Stimulated activated CD8-positive, alpha-beta memory T cell treated with anti-CD3 and anti-CD28 coated beads, Interleukin-4, amount 100 ng/mL, for 4 hours (primary cell): ENCODE measurements at places on chromosomes 4 and X.

GRCh38 chr4:51866835-51867234 lies 23.9 kb downstream of the DCUN1D4 start:
- no peak for DNase-seq

DNA sequence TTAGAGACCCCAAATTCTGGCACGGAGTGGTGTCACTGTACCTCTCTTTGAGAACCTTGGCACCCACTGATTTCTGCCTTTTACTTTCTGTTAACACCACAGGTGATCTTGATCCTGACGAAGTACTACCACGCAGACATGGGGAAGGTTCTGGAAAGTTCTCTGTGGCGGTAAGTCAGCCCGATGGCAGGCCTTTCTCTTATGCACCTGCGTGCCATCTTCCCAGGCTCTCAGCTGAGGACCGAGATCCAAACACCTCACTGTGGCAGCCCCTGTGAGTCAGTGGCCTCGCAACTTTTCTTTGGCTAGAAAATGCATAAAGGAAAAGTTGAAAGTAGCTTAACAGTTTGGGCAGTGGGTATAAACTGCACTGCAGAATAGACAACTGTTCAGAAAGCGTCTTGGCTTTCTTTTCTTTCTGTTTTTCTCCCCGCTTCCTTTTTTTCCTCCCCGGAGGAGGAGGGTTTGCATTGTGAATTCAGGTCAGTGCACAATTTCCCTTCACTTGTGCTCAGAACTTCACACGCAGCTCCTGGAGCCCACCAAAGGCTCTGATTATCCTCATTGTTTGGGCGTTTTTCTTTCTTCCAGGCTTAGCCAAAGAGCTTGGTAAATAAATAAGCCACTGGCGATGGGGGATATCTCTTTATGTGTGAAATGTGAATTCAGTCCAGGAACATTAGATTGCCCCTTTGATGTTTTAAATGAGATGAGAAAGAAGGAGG lies 38.4 kb downstream of the PSAPL1 start:
- DNase-seq, result no peak

- no peak for DNase-seq
Measured at GRCh38 chr4:64584981-64585557, 175.8 kb upstream of the TECRL start.

DNA sequence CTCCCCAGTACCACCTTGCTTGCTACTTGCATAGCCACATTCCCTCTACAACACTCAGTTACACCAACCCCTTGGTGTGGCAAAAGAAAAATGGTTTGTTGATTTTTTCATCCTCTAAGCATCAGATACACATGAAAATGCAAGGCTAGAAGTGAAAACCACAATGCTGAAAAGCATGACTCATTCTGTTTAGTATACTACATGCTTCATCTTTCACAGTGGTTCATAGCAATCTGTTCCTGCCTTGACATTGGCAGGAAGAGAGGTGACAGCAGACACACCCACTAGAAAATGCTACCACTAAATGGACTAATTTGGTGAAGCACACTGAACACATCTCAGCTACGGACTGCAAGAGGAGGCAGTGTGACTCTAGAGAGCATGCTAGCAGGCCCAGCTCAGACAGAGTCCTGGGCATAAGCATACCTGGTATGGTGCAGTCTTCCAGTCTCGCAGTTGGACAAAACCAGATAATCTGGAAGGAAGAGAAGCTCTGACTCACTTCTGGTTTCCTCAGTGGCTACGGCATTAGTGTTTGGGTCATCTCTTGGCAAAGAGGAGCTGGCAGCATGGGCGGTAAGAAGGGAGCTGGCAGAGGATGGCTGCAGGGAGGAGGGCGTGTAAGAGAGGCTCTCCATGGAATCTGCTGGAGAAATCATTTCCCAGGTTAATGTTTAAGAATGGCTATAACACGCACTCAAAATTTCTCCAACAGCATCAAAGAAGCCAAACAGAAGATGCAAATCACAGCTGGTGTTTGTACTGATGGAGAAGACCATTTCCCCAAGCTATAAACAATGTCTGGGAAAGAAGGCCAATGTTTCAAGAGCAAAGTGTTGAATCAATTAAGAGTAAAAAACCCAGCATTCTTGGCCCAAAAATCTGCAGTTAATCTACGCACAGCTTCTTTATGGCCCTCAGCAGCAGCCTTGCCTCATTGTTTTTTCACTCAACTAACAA lies 37.8 kb downstream of the GAB3 start:
- DNase-seq, result no peak

DNA sequence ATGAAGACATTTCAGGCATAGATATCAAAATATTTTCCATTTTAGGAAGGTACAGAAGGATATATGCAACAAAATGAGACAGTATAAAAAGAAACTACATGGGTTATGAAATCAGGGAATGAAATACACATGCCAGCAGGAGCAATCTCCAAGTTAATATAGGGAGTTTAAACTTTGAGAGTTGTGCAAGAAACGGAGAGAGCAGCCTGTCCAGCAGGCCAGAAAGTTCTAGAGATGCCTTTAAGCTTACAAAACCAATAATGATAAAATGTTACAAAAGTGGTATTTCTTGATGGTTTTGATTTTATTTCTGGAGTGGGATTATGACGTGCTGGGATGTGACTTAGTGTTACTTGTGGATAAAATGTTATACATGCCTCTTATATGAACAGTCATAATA lies 2047.9 kb downstream of the ARAP2 start:
- DNase-seq, result no peak

GRCh38 chr4:63458010-63458409 lies 951.2 kb downstream of the TECRL start:
- no peak for DNase-seq

DNA sequence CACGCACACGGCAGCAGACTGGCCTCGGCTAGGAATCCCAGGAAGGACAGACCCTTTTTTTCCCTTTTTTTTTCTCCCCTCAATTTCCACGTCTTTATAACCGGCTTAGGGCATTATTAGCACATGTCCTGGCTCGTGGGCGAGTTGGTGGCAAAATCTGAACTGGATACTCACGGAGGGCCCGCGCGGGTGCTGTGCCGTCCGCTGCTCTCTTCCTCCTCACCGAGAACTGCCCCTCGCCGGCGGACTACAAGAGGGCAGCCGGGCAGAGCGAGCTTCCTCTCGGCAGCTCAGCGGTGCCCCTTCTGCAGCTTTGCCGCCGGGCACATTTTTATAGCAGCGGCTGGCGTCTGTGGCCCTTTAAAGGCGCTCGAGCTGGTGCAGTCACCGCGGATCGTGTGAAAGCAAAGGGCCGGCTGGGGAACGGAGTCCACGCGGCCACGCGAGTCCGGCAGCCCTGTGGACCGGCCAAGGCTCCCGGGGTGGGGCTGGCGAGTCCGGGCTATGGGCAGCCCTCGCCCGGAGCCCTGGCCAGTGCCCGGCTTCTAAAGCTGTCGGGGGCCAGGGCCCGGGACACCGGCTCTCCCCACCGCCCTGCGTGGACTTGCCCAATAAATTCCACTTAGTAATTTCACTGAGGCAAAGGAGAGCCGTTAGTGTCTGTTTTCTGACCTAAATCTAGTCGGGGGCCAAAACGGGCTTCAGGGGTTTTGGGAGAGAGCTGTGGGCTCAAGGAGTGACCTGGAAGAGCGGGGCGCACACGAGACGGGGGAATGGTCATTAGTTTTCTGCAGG lies 1.3 kb upstream of the CITED1 start:
- no peak for DNase-seq

DNA sequence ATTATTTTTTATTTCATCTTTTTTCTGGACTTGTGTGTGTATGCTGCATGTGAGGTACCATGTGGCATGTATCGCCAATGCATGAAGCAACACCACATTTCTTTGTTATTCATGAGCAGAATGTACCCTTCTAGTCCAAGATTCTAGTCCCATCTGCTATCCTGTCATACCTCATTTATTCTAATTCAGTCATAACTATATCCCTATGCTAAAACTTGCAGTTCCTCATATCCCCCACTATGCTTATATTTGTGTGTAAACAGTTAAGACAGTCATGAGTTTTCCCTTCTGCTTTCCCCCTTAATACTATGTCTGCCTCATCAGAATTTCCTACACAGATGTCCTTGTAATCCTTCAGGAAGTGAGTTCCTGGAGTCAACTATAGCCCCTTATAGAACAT lies 19.7 kb downstream of the OCRL start:
- DNase-seq, result no peak

DNA sequence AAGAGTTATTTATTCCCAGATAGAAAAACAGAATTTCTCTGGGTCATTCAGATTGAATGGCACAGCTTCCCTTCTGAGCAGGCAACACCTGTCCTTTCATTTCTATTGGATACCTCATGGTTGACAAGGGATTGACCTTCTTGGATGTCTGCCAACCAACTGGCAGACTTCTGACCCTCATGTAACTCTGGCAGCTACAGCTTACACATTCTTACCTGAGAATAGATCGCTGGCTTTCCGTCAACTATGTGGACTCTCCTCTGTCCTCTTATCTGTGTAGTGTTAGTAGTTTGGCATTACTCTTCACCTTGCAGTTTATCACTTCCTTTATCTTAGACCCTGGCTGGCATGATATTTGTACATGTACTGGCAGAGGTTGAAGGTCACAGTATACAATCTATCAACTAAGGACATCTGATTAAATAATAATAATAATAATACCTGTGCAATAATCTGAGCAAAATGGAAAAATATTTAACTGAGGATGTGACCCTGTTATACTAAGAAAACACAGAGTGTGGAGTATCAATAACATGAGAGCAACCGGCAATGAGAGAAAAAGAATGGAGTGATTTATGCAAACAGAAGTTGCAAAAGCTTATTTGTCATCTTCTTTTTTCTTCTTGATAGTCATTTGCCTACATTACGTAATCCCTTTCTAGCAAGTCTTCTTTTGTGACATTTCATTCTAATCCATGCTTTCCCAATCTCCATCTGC lies 1118.2 kb downstream of the ARAP2 start:
- DNase-seq, result no peak

DNA sequence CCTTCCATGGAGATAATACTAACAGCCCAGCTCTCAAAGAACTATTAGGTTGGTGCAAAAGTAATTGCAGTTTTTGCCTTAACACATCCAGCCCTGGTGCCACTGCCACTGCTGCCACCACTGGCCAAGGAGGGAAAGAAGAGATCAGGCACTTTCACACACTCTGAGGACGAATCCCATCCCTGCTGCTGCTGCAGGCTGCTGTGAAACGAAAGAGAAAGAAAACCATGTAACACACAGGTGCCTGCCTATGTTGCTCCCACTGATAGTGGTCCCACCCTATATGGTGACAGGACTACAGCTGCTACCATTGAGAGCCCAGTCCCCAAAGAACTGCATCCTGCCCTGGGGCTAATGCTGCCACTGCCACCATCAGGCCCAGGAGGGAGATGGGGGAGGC lies 35.1 kb downstream of the TMLHE start:
- DNase-seq, result no peak

DNA sequence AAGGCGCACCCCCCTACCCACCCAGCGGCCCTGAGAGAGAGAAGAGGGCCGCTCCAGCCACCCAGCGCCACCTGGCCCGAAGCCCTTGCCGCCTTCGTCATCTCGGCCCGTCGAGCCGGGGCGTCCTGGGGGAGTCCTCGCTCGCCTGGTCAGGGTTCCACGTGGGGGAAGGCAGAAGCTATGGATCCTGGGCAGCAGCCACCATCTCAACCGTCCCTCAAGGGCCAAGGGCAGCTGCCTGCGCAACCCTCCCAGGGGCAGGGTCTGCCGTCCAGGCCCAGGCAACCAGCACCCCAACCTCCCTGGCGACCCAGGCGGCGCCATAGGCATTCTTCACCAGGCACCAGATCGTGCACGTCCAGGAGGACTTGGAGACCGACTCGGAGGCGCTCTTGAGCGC lies 51.5 kb upstream of the IL13RA2 start:
- no peak for DNase-seq

DNA sequence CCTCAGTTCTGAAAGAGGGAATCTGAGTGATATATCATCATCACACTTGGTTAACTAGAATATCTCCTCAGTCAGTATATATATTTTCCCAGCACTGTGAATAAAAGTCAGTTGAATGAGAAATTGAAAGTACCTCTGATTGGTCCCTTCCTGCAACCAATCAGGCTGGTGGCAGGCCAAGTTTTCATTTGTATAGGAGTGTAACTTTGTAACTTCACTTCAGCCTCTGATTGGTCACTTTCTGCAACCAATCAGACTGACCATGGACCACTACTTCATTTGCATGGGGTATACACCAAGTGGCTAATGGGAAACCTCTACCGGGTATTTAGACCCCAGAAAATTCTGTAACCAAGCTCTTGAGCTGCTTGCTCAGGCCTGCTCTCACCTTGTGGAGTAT lies 2.0 kb upstream of the PGK1 start:
- no peak for DNase-seq

- DNase-seq, result no peak
Measured at GRCh38 chr4:143597276-143597675, 83.8 kb downstream of the SMARCA5 start.

DNA sequence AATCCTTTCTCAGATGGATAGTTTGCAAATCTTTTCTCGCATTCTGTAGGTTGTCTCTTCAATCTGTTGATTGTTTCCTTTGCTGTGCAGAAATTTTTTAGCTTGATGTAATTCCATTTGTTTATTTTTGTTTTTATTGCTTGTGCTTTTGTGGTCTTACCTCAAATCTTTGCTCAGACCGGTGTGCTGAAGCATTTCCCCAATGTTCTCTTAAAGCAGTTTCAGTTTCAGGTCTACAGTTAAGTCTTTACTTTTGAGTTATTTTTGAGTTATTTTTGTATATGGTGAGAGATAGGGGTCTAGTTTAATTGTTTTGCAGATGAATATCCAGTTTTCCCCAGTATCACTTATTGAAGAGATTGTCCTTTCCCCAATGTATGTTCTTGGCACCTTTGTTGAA lies 18.2 kb upstream of the SLC25A14 start:
- DNase-seq, result no peak

DNA sequence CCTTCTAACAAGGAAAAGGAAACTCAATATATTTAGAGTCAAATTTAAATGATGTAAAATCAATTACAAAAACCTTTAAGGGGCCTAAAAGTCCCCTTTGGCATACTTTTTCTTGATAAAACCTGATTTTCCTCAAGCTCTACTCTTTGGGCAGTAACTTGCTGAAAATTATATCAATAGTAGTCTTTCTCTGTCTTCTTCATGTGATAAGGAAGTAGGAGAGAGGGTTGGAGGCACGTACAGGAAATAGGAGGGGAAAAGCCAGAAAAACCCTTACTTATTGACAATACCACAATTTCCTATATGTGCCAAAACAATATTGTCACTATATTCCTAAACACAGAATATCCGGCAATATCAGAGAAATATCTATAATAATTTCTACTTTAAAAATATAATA lies 9.6 kb downstream of the RHOH start:
- DNase-seq, result no peak
